SHP77 treated with DMSO at 0.1 percent for 48 hours (cell line): ENCODE measurements at places on chromosomes 1 and 21.

DNA sequence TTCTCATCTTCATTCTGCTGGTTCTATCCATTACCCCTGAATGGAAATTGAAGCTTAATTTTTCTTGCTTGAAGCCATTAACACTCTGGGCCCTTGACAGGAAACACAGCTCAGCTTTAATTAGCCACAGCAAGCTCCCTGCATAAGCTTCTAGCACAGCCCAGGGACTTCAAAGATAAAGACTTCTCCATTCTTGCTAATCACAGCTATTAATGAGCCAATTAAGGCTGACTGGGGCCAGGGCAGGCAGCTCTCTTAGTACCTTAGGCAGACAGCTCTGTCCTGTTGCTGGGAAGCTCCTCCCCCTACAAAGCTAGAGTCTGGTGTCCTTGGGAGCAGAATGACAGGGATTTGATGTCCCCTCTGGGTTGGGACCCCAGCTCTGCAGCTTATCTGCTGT, 27.9 kb upstream of the TRABD2B start:
- DNase-seq, result no peak

DNA sequence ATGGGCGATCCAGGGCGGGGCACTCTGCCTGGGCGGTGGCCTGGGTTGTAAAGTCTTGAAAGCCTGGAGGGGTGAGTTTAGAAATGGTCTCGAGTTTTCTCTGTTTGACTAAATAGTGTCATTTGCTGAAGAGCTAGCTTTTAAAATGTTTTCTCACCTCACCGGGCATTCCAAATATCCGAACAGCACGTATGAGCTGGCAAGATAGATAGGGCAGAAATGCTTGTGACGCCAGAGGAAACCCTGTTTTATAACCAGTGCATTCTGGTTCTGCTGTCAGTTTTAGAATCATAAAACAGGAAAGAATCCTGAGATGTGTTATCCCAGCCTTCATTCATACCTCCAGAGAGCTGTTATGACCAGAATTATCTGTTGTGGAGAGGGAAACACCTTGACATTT, 725 bp downstream of the RTCA start:
- no peak for DNase-seq

DNA sequence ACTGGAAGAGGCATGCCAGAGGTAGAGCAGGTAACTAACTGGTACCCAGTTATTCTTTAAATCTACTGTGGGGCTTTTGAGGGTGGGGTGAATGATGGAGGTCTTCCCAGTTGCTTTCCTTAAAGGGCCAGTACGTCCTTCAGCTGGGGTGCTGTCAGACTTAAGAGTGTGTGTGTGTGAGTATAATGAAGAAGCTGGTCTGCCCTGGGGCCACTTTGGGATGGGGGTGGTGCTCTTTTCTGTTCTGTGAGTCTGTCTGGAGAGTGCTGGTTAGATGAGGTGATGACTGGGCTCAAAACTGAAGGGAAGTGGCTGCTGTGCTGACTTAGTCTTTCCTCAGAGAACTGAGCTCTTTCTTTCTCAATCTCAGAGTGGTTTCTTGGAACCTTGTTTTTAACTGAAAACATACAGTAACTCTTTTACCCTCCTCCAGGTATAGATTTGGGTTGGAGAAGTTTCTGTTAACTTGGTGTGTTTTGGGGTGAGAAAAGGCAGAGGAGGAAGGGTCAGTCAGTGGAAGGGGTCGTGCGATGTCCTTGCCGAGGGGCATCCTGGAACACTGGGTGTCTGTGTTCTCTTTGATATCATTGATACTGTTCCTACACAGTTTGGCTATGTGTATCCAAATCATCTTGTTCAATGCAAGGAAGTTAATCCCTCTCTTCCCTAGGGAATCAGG, 746 bp downstream of the MACF1 start:
- DNase-seq, result no peak

DNA sequence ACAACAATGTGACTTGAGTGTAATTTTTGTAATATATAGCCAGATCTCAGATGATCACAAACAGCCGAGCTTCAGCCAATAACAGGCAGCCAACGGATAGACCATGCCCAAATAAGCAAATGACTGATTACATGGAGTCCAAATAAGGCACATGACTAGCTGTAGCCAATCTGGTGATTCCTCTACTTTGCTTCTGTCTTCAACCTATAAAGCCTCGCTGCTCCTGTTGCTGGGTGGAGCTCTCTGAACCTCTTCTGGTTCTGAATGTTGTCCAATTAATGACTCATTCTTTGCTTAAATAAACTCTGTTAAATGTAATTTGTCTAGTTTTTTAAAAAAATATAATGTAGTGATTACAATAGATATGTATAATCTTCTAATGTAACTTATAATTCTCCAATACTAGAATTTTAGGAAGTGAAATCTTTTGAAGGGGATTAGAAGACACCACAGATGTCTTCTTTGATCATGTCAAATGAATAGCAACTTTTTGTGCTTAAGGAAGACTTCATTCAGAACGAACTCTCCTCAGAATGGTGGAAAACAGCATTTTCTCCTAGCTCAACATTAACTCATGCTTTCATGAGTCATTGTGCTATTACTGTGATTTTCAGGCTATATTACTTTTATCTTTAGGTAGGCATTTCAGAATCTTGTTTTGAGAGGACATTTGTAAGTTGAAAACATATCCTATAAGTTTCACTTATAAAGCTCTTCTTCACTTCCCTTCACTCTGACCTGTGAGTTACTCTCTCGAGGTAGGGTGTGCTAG, 857.8 kb upstream of the B3GALT2 start:
- no peak for DNase-seq

DNA sequence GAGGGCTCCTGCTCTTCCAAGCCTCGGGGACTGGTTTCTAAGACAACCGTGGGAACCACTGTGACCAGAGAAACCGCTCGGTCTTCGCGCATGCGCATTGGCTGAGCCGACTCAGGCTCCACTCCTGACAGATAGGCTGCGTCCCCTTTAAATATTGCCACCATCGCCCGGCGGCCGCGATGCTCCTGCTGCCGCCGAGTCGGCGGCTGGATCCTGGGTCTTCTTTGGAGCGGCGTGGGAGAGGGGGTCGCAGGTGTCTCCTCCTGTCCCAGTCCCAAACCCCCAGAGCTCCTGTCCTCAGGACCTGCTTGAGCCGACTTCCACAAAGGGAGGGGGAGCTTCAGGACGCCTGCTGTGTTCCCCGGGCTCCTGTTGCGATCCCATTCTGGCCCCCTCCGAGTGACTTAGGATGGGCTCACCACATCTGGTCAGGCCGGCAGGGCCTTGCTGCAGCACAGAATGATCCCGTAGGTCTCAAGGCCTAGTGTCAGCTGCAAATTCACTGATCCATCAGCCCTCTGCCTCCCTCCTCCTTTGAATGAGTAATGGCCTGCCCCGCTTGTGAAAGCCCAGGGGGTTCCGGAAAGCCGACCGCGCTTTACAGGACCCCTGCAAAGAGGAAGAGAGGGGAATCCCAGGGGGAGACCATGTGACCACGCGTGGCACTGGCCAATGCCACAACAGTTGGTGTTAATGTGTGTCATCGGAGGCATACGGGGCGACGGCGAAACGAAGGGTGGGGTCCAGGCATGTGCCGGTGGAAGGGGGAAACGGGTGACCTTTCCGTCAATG, 683.2 kb upstream of the TPTE start:
- DNase-seq, result no peak

- DNase-seq, result no peak
Measured at GRCh38 chr1:150185481-150185880, 35.8 kb downstream of the PLEKHO1 start.

- peak; percentile 89 for DNase-seq
Measured at GRCh38 chr1:156504438-156504813, 3.9 kb upstream of the MEF2D start.

GRCh38 chr1:74592580-74593355, 80.4 kb upstream of the LRRC53 start:
- DNase-seq, result no peak

- DNase-seq, result no peak
Measured at GRCh38 chr1:147591261-147591891, 50.1 kb downstream of the BCL9 start.

- DNase-seq, result no peak
Measured at GRCh38 chr1:169031566-169032224, 74.8 kb upstream of the ATP1B1 start.

DNA sequence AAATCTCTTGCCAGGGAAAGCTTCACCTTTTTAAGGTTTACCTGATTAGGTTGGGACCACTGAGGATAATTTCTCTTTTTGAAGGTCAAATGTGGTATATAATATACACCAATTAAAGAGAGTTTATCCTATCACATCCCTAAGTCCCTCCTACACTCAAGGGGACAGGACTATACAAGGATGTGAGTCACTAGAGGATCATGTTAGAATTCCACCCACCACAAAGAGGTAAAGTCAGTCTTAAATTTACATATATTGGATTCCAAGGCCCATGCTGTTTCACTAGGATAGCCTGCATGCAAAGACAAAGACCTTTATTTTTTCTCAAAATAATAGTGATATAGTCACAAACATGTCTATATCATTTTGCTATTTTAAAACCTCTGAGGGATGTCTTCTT, 164.4 kb downstream of the GIPC2 start:
- DNase-seq, result no peak

- DNase-seq, result no peak
Measured at GRCh38 chr1:234980291-234980644, 148.4 kb downstream of the TOMM20 start.

DNA sequence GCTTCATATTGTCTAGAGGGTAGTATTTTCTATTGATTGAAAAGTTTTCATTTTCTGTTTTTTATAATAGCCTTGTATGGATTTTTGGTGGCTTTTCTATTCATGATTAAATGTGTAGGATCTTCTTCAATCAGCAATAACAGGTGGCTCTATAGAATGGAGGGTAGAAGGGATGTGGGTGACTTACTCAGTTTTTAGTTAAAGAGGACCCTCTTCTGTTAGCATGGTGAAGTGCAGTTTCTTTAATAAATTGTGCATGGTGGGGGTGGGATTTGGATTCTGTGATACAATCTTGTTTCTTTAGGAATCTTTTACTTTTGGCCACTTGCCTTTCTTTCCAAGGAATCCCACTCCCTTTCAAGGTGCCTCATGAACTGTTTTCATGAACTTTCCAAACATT, 64.7 kb downstream of the SLC35A3 start:
- peak; percentile 4 for DNase-seq

GRCh38 chr1:32309960-32310359, 18.1 kb downstream of the HDAC1 start:
- no peak for DNase-seq

GRCh38 chr1:38555130-38555529, 304.4 kb downstream of the RRAGC start:
- DNase-seq, result no peak
